ENCODE measurements at places on chromosomes 11 and 22.
A peak's percentile ranks its signal among the peaks of the same experiment; 100 is the strongest.

GRCh38 chr22:35683560-35683959 lies 34.1 kb upstream of the APOL5 start:
- DNase-seq, result no peak

DNA sequence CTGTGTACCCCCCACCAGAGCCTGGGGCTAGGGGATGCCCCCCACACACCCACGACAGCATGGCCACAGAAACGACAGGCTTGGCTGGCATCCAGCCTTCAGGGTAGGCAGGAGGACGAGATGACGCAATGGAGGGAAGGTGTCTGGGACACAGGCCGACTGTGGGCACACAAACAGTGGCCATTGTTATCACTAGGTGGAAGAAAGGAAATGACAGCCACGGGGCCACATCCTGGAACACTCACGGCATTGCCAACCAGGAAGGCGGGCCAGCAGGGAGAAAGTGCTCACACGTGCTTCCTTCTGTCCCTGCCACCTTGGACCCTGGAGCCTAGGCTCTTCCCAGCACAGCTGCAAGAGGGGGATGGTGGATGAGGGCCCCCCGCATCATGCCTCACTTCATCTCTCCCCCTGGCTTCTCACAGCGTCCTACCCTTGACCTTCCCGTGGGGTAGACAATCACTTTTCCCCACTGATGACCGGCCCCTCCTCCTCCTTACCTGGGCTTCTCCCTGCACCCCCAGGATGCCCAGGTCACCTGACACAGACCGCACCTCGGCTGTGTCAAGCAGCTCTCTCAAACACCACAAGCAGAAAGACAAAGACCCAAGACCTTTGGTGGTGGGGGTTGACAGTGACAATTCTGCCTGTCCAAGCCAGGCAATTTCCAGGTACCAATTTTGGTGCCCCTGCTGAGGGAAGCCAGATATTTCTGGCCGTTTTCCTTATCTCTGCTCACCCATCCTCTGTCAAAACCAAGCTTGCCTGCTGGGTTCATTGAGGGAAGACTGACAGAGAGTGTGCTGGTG lies 8.6 kb downstream of the PLA2G6 start:
- no peak for DNase-seq

DNA sequence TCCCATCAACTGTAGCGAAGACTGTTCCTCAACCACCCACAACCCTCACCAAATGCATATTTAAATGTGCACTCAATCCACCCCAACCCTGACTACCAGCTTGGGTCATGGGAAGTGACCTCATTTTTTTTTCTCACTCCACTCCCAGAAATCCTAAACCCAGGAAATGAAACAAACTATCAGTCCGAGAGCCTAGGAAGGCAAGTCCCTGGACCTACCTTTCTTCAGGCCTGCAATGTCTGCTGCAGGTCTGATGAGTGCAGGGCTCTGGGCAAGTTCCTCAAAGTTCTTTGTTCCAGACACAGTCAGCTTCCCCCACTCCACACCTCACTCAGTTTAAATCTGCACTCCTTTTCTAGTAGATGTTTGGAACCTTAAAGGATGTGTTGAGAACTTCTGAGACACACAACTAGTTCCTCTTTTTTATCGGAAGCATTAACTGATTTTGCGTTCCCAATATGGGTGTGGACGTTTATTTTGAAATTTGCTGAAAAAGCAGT lies at the start of gene MS4A4E:
Gene MS4A4E (minus strand): TSS at position 398 of the 500 bp plus-strand sequence. CDS start 13,082 bp downstream, outside the sequence.
- no peak for DNase-seq

- DNase-seq, result peak; percentile 29
These were observed 44.6 kb downstream of the RDX start for GRCh38 chr11:110251836-110252235.

DNA sequence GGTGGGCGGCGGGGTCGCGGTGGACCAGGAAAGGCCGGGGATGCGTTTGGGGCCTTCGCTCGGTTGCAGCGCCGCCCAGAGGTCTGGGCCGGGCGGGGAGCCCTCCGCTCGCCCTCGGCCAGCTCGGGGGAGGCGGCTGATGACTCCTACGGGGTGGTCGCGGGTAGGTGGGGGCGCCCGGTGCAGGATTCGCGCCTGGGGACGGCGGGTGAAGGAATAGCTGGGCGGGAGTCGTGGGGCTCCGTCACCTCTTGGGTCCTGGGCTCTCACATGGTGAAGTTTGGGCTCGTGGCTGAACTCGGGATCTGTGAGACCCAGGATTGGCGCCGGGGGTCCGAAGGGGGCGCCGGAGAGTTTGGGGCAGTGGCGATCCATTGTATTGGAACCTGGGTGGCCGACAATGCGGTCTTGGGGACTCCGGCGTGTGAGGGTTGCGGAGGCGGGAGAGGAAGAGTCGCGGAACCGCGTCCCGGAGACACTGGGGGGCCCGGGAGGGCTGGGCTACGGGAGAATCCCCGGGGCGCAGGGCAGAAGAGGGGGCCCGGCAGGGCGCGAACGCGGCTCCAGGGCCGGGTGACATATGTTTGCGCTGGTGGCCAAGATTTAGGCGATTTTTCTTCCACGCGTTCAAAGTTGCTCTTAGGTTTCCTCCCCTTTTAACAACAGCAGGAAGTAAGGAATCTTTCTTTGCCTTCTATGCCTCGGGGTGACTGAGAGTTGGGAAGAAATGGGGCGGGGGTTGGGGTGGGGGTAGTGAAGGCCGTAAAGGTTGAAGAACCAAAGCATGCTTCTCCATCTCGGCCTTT lies 935 bp downstream of the QSER1 start:
- DNase-seq, result peak; percentile 69

DNA sequence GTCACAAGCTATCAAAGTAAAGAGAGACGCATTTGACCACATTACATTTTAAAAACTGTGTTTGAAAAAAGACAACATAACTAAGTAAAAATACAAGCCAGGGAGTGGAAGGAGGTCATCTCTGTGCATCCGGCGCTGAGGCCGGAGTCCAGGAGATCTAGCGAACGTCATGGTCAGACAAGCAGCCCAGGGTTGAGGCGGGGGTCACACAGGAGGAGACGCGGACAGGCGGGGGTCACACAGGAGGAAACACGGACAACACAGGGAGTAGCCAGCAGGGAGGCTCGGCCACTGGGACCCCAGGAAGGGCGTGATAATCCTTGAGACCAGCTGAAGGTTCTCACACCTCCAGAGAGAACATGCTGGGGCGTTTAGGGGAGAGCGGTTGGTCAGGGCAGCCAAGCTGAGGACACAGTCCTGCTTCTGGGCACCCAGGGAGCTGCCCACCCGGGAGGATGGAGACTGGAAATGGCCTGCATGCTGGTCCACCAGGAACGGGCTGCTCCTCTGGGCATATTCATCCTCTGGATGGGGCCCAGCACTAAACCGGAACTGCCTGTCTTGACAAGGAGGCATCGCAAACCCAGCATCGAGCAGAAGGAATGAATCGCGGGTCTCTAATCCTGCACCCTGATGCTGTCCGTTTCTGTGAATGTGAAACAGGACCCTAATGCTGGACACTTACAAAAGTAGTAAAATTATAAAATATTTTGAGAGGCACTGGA lies 40.9 kb upstream of the MUC5AC start:
- no peak for DNase-seq

- no peak for DNase-seq
These were observed 50.8 kb downstream of the BUD13 start for GRCh38 chr11:116721988-116722387.

DNA sequence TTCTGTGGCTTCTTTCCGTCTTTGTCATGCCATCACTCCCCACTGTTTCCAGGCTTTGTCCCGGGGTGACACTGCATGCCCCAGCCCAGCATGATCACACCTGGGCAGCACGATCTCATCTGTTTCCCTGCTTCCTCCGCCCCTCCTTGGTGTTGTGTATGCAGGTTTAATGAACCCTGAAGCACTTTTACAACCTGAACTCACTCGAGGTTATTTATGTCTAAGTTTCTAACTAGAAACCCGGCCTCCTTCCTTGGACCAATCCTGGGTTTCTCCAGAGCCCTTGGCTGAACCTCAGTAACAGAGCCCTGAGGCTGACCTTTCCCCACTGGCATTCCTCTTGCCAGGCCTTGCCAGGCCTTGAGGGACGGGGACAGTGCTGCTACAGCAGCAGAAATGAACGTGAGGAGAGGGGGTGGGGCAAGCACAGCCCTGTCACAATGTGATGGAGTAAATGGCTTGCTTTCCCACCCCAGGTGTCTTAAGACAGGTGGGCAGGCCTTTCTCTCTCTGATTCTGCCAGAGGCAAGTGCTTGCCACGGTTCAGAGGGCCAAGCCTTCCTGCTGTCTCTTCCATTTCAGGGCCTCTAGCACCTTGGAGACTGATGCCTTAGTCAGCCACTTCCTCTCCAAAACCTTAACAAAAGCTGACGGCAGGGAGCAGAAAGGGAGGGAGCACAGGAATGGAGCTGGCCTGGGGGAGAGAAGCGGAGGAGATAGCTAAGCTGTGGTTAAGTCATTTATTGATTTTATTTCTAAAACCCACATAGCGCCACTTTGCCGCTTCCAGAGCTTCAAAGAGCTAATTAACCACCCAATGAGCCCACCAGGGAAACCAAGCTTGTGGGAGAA lies 3.1 kb upstream of the PYGM start:
- peak; percentile 49 for DNase-seq

GRCh38 chr11:118918686-118919280 lies 6.9 kb downstream of the BCL9L start:
- no peak for DNase-seq

DNA sequence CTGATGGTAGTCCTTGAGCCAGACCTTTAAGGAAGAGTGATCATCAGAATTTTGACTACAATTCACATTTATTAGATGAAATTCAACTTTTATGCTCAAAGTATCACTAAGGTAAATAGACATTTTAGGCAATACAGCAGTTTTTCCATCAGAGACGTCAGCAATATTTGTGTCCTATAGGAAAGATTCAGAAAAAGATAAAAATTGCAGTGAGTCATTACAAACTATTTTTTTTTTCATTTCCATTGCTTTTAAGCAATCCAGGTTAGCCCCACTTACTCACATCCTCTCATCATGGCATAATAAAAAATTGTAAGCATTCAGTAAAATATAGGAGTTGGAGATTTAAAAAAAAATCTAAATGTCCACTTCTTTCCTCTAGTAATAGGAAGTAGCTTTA lies 46.9 kb downstream of the MSANTD4 start:
- DNase-seq, result no peak

DNA sequence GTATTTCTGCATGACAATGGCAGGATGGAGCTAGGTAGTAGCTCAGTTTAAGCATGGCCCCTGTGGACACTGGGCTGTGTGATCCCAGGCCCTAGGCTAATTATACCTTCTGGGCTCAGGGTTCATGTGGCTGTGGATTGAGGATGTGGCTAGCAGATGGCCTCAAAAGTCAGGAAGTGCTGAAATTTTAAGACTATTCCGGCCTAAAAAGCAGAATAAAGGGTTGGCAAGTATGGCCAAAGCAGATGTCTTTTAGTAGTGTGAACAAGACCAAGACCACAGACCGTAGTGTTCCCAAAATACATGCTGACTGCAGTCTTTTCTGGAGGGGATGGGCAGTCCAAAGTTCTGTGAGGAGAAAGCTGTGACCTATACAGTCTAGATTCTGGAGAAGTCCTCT lies 115.7 kb upstream of the RAG2 start:
- DNase-seq, result no peak

- DNase-seq, result no peak
These were observed 14.2 kb downstream of the OR5B21 start for GRCh38 chr11:58493676-58494075.

- peak; percentile 88 for DNase-seq
These were observed 26.3 kb downstream of the RGL4 start for GRCh38 chr22:23716811-23717801.

DNA sequence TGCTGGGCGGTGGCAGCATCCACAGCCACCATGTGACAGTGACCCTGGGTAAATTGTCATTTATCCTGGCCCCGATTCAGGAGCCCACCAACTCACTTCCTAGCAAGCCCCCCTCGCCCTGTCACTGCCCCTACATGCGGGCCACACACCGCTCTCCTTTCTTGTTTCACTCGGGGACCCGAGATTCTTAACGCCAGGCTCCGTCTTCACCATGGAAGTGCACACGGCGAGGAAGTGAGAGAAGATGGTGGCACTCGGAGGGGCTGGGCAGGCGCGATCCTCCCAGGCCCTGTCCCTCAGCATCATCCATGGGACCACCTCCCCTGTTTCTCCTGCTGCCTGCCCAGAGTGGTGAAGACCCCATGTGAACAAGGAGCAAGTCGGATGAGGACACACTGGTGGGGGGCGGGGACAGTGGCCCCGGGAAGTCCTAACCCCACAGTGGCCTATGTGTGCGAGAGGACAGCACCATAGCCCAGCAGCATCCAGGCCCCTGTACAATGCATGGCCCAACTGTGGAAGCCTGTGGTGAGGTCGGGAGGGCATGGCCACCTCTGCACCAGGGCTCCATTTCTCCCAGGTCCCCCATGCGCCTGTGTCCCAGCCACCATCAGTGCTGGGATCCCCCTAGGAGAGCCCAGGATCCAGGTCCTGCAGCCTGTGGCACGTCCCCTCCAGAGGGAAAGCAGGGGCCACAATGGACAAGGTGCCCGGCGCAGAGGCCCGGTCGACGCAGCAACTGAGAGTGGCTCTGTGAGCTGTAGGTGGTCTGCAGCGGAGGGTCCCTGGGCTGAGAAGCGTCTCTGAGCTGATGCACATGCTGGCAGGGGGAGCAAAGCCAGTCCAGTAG lies 262.8 kb downstream of the BRD1 start:
- DNase-seq, result no peak

- no peak for DNase-seq
These were observed 3.9 kb downstream of the AGBL2 start for GRCh38 chr11:47711225-47711624.

DNA sequence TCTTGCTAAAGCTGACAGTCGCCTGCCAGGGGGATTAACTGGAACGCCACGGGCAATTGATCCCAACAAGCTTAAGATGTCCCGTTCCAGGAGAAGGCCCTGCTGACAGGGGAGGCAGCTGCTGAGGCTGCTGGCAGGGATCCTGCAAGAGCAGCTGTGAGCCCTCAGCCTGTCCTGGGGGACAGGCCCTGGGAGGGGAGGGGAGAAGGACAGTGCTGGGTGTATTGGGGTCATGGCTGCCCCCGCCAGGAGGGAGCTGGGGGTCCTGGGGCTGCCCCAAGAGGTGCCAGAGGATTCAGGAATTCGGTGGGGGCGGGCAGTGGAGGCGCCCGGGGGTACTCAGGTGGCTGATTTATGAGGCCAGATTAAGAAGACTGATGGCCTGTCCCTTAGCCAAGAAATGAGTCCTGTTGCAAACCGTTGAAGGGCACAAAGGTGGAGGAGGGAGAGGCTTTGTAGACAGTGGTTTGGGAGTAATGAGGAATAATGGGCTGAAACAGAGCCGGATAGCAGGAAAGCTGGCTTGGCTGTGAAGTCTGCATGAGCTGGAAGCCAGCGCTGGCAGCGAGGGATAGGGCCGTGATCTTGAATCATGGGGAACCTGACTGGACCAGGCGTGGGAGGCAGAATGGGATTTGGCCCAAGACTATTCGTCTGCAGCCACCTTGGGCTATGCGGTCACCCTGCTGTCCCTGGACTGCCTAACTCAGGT lies 133.5 kb downstream of the CACNA1I start:
- no peak for DNase-seq

GRCh38 chr22:28792491-28793383 lies 7.6 kb downstream of the XBP1 start:
- no peak for DNase-seq
